Activated naive CD8-positive, alpha-beta T cell treated with anti-CD3 and anti-CD28 coated beads, Interleukin-2, amount 10 ng/mL, durations not matched to agents 7 days and 5 days (primary cell): ENCODE measurements at places on chromosomes 7 and 10. TPM values are rescaled to one million over a fixed set of nuclear protein-coding genes. Genes with fewer than 3 reads are reported as not detected.

DNA sequence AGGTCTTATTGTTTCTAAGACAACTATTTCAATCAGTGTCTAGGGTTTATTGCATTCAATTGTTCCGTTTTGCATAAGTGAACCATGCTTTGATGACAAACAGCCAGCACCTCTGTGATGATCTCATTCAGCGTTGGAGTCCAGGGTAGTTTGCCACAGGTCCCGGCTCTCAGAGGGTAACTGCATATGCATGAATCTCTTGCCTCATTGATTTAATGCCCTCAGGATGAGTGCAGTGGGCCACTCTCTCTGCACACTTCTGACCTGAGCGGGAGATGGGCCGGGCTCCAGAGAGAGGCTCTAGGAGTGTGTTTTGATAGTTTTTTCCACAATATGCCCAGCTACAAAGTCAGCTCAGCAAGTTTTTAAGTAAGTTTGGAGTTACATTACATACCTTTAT lies 83.9 kb downstream of the HECW1 start:
- H3K27me3 ChIP-seq: peaks cover 8% of the 10 kb centered on the region
- H3K36me3 ChIP-seq: no peaks in the 10 kb centered on the region
- H3K4me1 ChIP-seq: no peaks in the 10 kb centered on the region
- DNase-seq: no peak

GRCh38 chr10:121610798-121611323 lies 12.6 kb upstream of the FGFR2 start:
- H3K36me3 ChIP-seq: no peaks in the 10 kb centered on the region
- no peak overlapping the region for H3K4me3 ChIP-seq
- peaks cover 9% of the 10 kb centered on the region for H3K27me3 ChIP-seq
- H3K27ac ChIP-seq: no peak overlapping the region
- no peak for DNase-seq
- H3K4me1 ChIP-seq: peaks cover 4% of the 10 kb centered on the region

- peaks cover 6% of the 10 kb centered on the region for H3K4me1 ChIP-seq
- peaks cover 59% of the 10 kb centered on the region for H3K27me3 ChIP-seq
- no peak for DNase-seq
- no peak overlapping the region for H3K4me3 ChIP-seq
- no peaks in the 10 kb centered on the region for H3K36me3 ChIP-seq
Observed at GRCh38 chr10:101241840-101242707, 12.8 kb upstream of the LBX1 start.

DNA sequence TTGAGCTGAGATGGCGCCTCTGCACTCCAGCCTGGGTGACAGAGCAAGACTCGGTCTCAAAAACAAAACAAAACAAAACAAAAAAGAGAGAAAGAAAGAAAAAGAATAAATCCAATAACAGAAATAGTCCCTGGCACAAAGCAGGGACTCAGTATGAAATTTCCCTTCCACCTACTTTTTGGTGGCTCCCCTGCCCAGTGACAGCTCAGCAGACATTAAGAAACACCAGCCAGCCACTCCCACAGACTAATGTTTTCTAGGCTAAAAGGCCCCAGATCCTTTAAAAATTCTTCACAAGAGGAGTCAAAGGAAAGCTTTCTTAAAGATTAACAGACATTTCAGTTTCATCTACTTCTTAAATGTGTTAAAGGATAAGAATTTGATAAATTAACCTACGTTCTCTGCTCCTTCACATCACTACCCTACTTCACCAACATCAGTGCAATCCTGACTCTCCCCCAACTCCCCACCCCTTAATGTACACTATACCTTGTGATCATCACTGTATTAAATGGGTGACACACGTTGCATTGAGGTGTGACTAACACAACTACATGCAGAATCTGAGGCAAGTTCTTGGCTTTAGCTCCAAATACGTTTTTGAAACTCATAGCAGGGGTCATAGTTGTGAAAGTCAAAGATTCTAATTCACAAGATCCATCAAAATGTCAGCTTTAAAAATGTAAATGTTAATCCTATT lies 114.5 kb upstream of the CAV2 start:
- H3K27ac ChIP-seq: no peak overlapping the region
- no peak for DNase-seq
- H3K36me3 ChIP-seq: no peaks in the 10 kb centered on the region
- H3K4me3 ChIP-seq: no peak overlapping the region
- H3K4me1 ChIP-seq: no peaks in the 10 kb centered on the region

GRCh38 chr7:96253441-96253840 lies 68.5 kb downstream of the SLC25A13 start:
- no peaks in the 10 kb centered on the region for H3K27me3 ChIP-seq
- peaks cover 5% of the 10 kb centered on the region for H3K4me1 ChIP-seq
- no peak for DNase-seq

GRCh38 chr10:53570221-53570620 lies 797.6 kb upstream of the MBL2 start:
- H3K27ac ChIP-seq: no peak overlapping the region
- H3K4me1 ChIP-seq: no peaks in the 10 kb centered on the region
- no peaks in the 10 kb centered on the region for H3K36me3 ChIP-seq
- no peaks in the 10 kb centered on the region for H3K27me3 ChIP-seq
- DNase-seq: no peak
- H3K4me3 ChIP-seq: no peak overlapping the region

- no peaks in the 10 kb centered on the region for H3K36me3 ChIP-seq
- H3K4me3 ChIP-seq: no peak overlapping the region
- H3K27ac ChIP-seq: no peak overlapping the region
- no peak for DNase-seq
- H3K4me1 ChIP-seq: no peaks in the 10 kb centered on the region
Observed at GRCh38 chr7:127632276-127632910, 14.5 kb upstream of the PAX4 start.

DNA sequence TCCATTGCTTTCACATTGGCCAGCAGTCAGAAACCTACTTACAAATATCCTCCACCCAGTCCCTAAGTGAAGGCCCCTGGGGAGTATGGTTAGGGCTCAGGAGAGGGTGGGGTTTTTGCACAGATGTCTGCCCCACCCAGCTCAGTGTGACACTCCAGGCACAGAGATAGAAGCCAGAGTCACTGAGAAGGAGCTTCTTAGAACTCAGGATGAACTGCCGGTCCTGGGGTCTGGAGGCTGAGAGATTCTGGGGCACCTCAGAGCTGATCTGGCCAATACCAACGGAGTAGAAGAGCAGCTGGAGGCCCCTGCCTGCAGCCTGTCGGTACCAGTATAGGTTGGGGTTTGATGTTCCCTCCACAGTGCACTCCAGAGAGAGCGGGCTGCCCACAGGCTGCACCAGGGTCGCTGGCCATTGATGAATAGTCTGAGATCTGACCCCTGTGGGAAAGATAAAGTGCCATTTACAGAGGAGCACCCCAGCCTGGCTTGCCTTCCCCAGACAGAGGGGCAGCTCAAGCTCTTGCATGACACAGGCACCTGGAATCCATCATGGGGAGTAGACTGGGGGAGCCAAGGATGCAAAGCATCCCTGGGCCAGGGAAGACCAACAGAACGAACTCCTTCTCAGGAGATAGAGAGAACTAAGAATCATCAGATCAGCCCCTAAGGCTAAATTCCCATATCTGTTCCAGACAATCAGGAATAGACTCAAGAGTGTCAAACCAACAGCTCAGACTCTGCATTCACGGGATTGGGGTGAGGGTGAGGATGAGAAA lies 41.9 kb downstream of the PRSS2 start:
- no peaks in the 10 kb centered on the region for H3K36me3 ChIP-seq
- H3K4me3 ChIP-seq: peak overlapping the region; percentile 69
- no peak for DNase-seq
- H3K27me3 ChIP-seq: peaks cover 2% of the 10 kb centered on the region

DNA sequence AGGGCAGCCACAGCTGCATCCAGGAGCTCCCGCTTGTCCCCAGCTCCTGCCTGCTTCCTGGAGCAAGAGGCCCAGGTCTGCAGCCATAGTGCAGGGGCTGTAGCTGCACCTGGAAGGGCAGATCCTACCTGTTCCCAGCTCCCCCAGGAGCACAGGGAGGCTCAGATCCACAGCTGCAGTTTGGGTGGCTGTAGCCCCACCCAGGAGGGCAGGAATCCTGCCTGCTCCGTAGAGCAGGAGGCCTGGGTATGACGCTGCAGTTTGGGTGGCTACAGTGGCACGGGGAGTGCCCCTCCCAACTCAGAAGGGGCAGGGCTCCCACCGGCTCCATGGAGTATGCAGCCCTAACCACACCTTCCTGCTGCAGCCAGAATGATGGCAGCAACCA lies 26.7 kb upstream of the CDCA7L start:
- peaks cover 6% of the 10 kb centered on the region for H3K4me1 ChIP-seq
- H3K4me3 ChIP-seq: no peak overlapping the region
- H3K27ac ChIP-seq: no peak overlapping the region
- peaks cover 12% of the 10 kb centered on the region for H3K27me3 ChIP-seq

- no peak overlapping the region for H3K4me3 ChIP-seq
- no peak overlapping the region for H3K27ac ChIP-seq
- H3K36me3 ChIP-seq: no peaks in the 10 kb centered on the region
Observed at GRCh38 chr7:135716677-135717238, 11.2 kb downstream of the SLC13A4 start.

DNA sequence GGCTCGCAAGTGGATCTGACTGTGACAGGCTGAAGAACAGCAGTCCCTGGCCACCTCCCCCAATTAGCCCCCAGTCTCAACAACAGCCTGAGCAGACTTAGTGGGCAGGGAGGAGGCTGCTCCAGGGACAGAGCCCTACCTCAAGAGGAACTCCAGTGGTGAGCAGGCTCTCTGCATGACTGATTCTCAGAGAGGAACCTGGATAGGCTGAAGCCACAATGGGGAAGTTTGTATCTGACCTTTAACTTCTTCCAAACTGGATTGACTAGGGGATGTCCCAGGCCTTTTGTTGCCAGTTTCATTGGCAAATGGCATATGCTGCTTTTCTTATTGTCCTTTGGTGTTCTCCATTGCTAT lies 93.0 kb downstream of the ARHGAP22 start:
- no peak overlapping the region for H3K4me3 ChIP-seq

DNA sequence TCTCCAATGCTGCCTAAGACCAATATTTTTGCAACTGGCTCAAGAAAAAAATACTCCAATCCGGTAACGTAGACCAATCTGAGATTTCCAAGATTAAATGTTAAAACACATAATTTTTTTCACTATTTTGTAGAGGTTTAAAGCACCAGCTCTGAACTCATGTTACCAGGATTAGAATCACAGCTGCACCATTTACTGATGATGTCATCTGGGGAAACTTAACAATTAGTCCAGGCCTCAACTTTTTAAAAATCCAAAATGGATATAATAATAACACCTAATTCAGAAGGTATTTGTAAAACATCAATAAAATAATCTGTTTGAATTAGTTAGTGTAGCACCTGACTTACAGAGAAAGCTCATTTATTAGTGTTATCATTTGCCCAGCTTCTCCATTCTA lies 14.4 kb downstream of the PON1 start:
- no peak for DNase-seq
- H3K4me3 ChIP-seq: no peak overlapping the region
- no peak overlapping the region for H3K27ac ChIP-seq
- peaks cover 6% of the 10 kb centered on the region for H3K27me3 ChIP-seq
- no peaks in the 10 kb centered on the region for H3K36me3 ChIP-seq

- no peaks in the 10 kb centered on the region for H3K27me3 ChIP-seq
- peaks cover 16% of the 10 kb centered on the region for H3K4me1 ChIP-seq
- peak overlapping the region; percentile 61 for H3K4me3 ChIP-seq
- no peak for DNase-seq
- peak overlapping the region; percentile 59 for H3K27ac ChIP-seq
Observed at GRCh38 chr10:73591935-73592699, 975 bp upstream of the USP54 start.

- no peaks in the 10 kb centered on the region for H3K27me3 ChIP-seq
- DNase-seq: no peak
- no peaks in the 10 kb centered on the region for H3K36me3 ChIP-seq
Observed at GRCh38 chr10:105950410-105950809, 1214.1 kb downstream of the SORCS1 start.

DNA sequence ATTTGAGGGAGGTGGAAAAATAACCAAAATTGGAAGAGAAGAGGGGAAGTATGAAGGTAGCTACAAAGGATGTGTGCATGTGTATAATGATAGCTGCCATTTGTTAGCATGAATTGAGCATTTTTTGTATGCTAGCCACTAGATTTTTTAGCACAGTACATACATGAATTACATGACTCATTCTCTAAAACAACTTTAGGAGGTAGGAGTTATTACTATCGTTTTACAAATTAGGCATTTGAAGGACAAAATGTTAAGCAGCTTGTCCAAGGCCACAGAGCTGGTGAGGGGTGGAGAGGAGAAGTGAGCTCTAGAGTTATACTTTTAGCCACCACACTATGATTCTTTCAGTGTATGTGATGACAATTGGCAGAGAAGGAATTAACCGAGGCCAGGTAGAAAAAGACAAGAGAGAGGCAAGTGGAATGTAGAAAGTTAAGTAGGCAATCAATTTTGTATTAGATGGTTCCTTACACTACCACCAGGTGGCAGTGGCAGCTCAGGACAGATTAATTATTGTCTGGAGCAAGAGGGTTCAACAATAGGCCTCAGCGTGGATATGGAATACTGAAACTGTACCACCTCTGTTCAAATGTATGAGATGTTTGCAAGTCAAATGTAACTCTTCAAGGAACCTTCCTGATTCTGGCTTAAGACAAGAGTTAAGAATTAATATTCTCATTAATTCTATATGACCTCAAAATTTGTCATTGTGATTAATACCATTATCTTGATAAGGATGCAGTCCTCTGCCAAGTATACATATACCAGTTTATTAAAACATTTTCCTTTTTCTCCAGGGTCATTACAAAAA lies 128.0 kb downstream of the MBL2 start:
- no peak overlapping the region for H3K4me3 ChIP-seq
- no peak overlapping the region for H3K27ac ChIP-seq
- H3K36me3 ChIP-seq: no peaks in the 10 kb centered on the region
- H3K4me1 ChIP-seq: no peaks in the 10 kb centered on the region

- no peak for DNase-seq
- no peaks in the 10 kb centered on the region for H3K4me1 ChIP-seq
- H3K36me3 ChIP-seq: no peaks in the 10 kb centered on the region
Observed at GRCh38 chr10:3636356-3637181, 148.4 kb downstream of the KLF6 start.

- no peaks in the 10 kb centered on the region for H3K4me1 ChIP-seq
- no peak for DNase-seq
- no peak overlapping the region for H3K4me3 ChIP-seq
- H3K36me3 ChIP-seq: peaks cover 2% of the 10 kb centered on the region
- H3K27me3 ChIP-seq: no peaks in the 10 kb centered on the region
Observed at GRCh38 chr10:12717981-12718707, 283.4 kb downstream of the CCDC3 start.

DNA sequence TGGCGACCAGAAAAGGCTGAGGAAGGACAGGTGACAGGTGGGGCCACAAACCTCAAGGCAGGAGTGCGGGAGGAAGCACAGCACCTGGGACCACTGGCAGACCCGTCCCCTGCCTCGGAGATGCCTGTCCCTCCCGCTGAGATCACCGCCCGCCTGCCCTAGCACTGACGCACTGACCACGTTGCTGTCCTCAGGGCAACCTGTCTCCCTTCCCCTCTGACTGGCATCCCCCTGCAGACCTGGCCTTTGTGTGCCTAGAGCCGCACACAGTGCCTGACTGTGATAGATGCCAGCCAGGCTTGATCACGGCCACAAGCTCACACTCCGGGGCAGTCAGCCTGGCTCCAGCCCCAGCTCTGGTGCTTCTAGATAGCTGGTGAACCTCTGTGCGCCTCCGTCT lies 58.4 kb upstream of the EN2 start:
- no peak overlapping the region for H3K4me3 ChIP-seq
- DNase-seq: no peak
- no peaks in the 10 kb centered on the region for H3K36me3 ChIP-seq
- no peak overlapping the region for H3K27ac ChIP-seq

CC2D2B gene
- total RNA-seq: 0.48 TPM

LRRC17 gene
- total RNA-seq: not detected

GET4 gene
- 44.7 TPM for total RNA-seq

PKD2L1 gene
- total RNA-seq: not detected

ARL4A gene
- 11.7 TPM for total RNA-seq

GJD4 gene
- not detected for total RNA-seq

IQUB gene
- total RNA-seq: not detected

MCU gene
- total RNA-seq: 12.2 TPM

SLC18A2 gene
- total RNA-seq: 0.14 TPM

MMP21 gene
- total RNA-seq: 0.20 TPM

TMEM176A gene
- total RNA-seq: 0.54 TPM

EVX1 gene
- not detected for total RNA-seq

CALHM1 gene
- total RNA-seq: 0.74 TPM
